ENCODE measurements at places on chromosomes 1 and 21.

- peak; percentile 32 for DNase-seq
Observed at GRCh38 chr1:153355445-153356071, 2.1 kb upstream of the S100A9 start.

DNA sequence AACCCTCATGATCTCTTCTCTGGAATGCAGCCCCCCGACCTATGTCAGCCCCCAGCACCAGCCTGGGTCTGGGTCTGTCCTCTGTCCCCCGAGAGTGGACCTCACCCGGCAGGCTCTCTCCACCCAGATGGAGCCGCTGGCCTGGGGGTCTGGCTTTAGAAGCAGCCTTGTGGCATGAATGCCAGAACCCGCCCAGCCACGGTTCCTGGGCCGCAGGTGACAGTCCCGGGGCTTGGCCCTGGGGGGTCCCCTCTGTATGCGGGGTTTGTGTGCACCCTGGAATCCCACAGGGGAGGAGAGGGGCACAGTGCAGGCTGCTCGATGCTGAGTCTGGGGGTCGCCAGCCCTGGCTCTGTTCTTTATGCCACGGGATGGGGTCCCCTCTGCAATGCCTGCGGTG is 96.0 kb upstream of the ACTRT2 start:
- no peak for DNase-seq

DNA sequence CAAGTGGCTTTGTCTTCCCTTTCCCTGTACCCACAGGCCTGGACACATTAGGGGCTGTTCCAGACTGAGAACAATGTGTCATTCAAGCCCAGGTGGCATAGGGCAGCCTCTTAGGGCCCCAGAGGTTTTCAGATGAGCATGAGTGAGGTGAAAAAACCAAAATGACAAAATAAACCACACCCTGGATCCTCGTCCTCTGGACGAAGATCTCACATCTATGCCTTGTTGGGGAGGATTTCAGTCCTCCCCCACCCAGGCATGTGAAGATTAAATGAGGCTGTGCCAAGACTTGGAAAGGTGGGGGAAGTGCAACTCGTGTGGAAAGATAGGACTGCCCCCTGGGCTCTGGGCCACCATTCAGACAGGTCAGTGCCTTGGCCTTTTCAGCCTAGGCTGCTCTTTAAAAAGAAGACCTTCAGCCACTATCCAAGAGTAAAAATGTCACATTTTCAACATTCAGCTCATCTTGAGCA is 32.8 kb upstream of the IL19 start:
- no peak for DNase-seq

- no peak for DNase-seq
Observed at GRCh38 chr1:205049479-205049878, 6.5 kb downstream of the CNTN2 start.

DNA sequence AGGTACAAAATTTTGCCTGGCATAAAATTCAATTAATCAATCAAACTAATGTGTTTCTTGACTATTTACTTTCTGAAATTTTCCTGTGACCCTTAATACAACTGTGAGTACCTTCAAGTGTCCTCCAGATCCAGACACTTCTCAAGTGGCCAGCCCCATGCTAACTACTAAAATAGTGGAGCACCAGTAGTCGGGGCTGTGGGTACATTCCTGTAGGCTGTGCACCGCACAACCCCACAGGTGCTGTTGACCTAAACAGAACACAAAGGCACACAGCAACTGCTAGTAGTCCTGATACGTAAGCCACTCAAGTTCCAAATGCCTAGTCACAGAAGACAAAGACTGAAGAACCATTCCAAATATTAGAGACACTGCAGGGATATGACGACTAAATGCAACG is 36.6 kb downstream of the TMEM50B start:
- no peak for DNase-seq

GRCh38 chr1:38291906-38292521 is 245.4 kb upstream of the POU3F1 start:
- DNase-seq: no peak

GRCh38 chr1:112636056-112636455 is 16.4 kb downstream of the CAPZA1 start:
- DNase-seq: no peak

- no peak for DNase-seq
Observed at GRCh38 chr1:24855474-24855873, 74.6 kb downstream of the RUNX3 start.

GRCh38 chr1:17013491-17014320 is 2.0 kb upstream of the ATP13A2 start:
- DNase-seq: no peak

DNA sequence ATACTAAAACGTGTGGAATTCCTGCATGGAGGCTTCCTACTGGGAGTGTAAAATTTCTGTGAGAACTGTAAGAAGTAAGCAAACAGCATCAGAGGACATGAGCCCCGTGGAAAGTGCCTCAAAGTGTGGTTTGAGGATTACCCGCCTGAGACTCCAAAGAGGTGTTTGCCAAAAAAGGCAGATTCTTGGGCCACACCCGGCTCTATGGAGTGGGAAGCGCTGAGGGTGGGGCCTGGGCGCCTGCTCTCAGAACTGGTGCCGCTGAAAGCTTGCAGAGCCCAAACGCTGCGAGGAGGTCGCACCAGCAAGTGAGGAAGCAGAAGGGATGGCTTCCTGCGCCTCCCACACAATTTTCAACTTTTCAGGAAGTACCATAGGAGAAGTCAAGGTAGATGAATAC is 43.0 kb upstream of the PSEN2 start:
- no peak for DNase-seq

DNA sequence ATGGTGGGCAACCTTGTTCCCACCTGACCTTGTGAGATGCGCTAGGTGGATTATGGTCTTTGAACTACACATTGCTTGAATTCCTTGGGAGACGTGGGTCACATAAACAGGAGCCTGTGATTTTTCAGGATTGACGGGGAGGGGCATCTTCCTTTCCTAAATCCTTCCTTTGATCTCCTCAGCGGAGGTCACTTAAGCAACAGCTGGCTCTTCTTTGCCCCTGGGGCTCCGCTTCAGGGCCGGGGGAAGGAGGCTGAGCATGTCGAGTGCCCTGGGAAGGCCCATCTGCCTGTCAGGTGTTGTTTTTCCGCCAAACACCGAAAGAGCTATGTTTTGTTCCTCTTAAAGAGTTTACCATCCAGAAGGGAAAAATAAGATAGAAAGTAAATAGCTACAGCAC is 40.6 kb downstream of the KIF26B start:
- DNase-seq: no peak

DNA sequence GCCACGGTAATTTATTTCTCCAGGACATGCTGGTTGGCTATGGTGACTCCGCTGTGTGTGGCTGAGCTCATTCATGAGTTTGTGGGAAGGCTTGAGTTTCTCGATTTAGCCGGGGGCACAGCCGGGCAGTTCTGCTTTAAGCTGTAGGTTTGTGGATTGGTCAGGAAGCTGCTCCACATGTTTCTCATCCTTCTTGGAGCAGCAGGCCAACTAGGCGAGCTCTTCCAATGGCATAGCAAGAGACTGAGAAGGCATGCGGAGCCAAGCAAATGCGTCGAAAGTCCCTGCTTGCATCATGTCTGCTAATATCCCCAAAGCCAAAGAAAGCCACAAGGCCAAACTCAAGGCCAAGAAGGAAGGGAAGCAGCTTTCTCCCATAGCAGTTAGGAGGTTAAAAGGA is 71.6 kb upstream of the GREM2 start:
- no peak for DNase-seq

DNA sequence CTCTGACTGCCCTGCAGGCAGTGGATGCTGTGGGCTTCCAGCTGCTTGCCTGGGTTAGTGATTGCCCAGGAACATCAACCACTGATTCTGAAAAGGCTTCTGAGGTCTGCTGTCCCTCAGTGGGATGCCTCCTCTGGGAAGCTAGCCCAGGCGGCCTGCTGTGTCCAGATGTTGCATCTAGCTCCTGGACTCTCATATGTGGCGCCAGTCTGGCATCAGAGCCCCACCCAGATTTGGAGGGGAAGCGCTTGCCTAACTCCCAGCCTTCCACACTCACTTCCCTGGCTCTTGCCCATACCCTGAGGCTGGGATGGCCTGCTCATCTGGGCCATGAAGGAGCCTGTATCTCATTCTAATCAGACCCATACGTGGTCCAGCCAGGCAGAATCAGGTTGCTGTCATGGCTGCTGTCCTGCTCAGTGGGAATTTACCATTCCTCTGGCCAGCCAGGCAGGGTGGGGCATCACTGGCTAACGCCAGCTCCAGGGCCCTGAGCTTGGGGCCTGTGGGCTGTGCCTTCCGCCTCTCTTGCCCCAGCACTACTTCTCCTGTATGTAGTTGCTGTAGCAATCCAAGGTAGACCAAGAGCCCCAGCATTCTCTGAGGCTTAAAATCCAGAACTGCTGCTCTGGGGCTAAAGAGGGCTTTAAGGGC is 4.1 kb downstream of the CSF1 start:
- no peak for DNase-seq

DNA sequence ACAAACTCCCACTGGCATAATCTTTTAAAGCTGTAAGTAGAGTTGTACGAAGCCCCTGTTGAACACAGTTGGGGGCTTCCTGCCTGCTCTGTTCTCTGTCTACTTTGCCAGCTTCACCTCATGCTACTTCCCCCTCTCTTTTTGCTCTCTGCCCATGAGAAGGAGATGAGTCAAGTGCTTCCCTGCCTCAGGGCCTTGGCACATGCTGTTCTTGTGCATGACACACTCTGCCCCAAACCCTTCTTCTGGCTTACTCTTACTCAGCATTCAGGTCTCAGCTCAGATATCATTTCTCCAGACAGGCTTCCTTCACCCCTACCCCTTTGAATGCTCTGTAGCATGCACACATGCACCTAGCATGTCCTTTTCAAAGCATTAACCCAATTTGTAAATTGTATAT is 208.8 kb downstream of the FOXD2 start:
- no peak for DNase-seq

DNA sequence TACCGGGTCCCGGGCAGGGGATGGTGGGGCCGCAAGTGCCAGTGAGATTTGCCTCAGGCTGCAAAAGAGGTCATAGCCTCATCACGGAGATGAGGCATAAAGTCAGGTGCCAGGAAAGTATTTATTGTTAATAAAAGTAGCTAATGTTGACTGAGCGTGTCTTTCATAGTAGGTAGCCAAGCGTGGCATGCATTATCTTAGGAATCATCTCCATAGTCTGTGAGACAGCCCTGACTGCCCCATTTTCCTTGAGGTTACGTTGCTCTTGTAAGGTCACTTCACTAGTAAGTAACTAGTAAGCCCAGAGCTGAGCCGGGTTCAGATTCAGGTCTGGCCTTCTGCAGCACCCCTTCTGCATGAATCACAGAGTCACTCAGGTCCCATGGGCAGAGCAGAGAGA is 174.2 kb downstream of the CAMTA1 start:
- no peak for DNase-seq
